Fibroblast of mammary gland (primary cell): ENCODE measurements at places on chromosomes 2 and 18.

DNA sequence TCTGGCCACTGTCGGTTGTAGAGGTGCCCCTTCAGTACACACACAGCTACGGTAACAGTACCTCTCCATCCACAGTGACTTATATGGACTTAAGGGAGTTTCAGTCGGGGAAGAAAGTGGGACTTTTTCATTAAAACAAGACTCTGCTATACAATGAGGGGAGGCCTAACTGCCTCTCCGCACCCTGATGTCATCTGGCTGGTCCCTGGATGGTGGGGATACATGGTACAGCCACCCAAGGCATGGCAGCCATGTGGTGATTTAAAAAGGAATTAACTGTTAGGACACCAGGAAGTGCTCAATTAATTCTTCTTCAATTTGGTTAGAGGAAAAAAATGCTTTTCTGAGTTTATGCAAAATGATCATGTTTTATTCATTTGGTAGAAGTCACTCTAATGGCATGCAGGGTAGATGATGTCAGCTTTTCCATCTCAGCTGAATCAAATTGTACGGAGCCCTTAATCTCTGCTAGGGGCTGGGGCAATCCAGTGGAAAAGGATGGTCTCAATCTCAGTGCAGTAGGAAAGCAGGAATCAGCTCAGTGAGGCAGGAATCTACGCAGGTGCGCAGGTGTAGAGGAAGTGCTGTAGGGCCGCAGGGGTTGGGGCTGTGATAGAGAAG lies 243.9 kb downstream of the PRKCE start:
- DNase-seq, result peak; percentile 75

DNA sequence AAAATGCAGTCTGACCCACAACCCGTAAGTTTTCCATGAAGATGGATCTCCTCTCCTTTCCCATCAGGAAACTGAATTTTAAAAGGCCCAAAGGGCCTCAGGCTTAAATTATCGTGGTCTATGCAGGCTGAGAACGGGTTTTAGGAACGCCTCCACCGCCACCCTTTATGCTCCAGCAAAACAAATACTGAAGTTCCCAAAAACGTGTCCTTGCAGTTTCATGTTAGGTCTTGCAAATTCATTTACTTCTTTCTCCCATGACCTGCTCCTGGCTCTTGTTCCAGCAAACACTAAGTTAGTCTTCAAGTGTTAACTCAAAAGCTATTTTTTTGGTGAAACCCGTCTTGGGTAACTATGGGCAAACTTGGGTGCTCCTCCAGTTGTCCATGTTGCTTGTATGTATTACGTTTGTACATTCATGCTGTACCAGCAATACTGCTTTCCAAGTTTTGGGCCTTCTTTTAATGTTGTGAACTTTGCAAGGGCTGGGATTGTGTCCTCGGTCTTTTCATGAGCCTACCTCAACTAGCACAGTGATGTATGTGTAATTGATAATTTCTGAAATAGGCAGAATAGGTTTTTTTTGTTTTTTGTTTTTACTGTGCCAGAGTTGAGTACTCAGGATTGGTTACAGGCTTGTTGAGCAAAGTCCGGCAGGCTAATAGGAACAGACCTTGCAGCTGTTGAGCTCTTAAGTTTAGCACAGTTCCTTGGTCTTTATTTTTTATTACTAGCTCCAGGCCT lies 1.8 kb upstream of the RNF149 start:
- no peak for DNase-seq

DNA sequence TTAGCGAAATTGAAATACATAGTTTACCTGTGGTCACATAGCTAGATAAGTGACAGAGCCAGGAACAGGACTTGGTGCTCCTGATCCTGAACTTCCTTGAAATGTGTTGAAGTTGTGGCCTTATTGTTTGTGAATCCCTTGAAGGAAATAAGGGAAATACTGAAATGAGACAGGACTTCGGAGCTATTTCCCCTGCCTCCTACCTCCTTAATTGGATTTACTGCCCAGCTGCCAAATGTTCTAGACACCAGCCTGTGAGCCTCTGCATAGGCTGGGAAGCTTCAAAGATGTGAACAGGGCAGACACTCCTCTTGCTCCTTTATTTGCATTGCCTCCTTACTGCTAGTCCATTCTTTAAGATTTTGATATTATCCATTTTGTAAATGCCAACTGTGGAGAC lies 135.2 kb downstream of the PRPF40A start:
- DNase-seq, result no peak

DNA sequence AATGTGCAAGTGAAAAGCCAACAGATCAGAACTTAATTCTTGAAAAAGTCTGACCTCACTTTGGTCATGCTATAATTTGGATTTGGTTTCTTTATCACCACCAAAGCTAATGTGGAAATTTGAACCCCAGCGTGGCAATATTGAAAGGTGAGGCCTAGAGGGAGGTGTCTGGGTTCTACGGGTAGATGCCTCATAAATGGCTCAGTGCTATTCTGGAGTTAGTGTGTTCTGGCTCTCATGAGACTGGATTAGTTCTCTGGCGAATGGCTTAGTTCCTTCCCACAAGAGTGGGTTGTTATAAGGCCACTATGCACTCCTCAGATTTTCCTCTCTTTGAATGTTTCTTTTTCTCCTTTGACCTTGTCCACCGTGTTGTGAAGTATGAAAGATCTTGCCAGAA lies 22.3 kb downstream of the ORC4 start:
- DNase-seq, result no peak

- no peak for DNase-seq
Measured at GRCh38 chr2:10238991-10239485, 63.7 kb upstream of the HPCAL1 start.

- peak; percentile 1 for DNase-seq
Measured at GRCh38 chr18:66872277-66872676, 268.4 kb upstream of the CDH19 start.

DNA sequence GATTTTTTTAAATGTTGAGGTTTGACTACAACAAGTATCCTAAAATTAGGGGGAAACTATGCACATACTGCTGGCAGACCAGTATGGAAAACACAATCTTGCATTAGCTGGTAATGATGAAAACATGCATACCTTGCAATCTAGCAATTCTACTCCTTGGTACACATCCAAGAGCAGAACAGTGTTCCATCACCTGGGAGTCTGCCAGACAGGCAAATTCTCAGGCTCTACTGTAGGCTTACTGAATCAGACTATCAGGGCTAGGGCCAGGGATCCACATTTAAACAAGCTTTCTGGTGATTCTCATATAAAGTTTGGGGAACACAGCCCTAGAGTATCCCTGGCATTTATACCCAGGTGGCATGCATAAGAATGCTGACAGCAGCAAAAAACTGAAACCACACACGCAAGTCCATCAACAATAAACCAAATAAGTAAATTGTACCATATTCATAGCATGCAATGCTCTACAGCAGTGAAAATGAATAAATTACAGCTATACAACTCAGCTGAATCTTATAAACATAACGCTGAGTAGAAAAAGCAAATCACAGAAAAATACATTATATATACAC lies 13.6 kb downstream of the CDH2 start:
- peak; percentile 72 for DNase-seq

GRCh38 chr2:28842042-28842441 lies 28.1 kb downstream of the TRMT61B start:
- DNase-seq, result no peak

- DNase-seq, result no peak
Measured at GRCh38 chr2:160015746-160016145, 46.7 kb downstream of the PLA2R1 start.

DNA sequence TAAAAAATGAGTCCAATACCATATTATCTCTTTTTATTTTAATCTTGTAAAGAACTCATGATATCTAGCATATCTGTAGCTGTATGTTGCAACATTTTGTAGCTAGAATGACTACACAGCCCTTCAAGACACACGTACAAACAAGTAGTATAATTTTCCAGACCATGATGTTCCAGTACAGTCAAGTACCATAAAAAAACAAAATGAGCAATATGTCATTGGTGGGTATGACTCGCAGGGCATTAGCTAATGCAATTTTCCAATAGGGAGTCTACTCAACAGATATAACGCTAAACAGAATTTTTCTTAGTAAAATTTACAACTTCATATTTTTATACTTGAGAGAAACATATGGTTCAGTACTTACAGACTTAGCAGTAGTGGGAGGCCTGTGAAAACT lies 53.6 kb upstream of the UGP2 start:
- DNase-seq, result peak; percentile 96

DNA sequence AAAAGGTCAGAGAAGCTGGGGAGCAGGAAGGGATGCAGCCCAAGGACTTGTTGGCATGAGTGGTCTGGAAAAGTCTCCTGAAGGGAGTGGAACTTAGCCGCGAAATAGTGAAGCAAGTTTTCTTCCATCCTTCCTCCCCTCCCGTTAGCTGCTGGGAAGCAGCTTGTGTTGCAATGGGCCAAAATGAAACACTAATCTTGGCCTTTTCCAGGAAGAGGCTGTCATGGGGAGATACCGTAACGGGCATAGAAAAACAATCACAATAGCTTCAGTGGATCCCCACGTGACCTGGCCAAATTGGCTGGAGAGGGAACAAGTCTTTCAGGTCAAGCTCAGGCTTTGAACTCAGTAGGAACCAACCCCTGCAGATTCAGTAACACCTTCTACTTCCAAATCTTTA lies 49.3 kb downstream of the SEMA4F start:
- DNase-seq, result no peak

DNA sequence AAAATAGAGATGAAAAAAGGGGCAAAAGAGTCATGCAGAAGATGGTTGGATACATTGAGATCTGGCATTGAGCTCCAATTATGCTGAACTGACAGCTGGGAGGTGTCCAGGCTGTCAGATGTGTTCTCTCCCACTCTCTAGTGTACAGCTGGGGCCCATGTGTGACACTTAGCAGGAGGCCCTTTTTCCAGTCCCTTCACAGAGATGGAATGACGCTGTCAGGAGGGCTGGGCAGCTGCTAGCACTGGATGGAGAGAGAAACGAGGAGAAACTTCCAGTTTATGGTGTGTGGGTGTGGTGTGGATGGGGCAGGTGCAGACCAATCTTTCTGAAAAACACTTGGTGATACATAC lies 437.7 kb upstream of the HS6ST1 start:
- DNase-seq, result no peak

DNA sequence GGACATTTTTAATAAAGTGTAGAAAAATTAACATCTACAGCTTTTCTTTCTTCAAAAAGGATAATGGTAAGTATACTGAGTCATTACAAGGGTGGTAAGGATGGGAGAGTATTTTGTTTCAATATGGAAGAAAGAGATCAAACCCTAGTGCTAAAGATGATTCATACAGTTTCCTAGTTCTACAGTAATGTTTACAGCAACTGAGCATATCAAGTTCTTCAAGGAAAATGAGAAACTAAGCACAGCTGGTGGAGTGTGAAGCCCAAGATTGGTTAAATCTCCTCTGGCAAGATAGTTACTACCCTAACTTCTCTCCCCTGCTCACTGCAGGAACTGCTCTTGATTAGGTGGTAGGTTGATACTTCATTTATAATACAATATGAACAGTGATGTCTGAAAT lies 467.5 kb downstream of the XIRP2 start:
- DNase-seq, result peak; percentile 44

DNA sequence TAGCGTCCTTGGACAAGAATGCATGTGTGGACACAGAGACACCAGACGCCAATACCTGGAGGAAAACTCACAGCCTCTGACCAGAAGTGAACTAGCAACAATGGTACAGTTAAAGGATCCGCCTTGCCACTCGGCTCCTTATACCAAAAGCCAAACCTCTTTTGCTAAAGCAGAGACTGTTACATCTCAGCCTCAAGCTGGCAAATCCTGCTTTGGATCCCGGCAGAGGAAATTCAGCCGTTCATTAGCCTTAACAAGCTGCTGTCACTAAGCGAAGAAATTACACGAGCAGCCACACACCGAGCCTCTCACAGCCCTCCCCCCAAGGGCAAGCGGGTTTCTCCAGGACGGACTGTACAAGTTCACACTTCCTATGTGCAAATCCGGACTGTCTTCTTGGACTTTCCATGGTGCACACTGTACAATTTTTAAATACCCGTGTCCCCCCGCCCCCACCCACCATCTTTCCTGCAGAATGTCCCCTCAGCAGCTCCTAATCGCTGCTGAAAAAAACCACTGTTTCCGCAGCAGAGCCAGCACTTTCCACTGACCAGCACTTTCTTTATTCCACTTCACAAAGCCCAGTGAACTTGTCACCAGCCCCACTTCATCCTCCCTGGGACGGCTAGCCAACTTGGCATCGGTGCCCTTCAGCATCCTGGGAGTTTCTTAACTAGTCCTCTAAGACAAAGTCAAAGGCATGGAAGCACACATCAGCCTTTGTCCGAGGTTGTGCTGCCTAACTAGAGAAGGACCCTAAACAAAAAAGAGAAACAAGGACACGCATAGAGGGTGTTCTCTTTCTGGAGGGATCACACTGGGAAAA lies 1.5 kb downstream of the KLF7 start:
- DNase-seq, result no peak

DNA sequence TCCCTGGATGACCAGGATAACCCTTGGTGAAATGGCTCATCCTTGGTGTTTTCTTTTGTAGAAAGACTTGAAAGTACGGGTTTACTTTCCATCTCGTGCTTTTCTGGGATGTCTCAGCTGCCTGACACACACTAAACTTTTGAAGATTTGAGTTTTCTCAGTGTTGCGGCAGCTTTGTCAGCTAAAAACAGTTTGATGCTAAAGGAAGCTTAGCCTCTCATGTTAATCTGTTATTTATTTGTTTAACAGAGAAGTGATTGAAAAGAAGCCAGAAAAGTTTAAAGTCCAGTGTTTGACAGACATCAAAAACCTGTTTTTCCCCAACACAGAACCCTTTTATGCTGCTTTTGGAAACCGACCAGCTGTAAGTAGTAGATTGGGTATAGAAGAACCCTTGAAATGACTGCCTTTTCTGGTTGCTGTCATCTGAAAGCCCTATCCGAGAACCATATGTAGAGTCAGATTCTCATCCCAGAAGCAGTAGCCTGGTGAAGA lies 72.8 kb downstream of the LPIN1 start:
- no peak for DNase-seq

DNA sequence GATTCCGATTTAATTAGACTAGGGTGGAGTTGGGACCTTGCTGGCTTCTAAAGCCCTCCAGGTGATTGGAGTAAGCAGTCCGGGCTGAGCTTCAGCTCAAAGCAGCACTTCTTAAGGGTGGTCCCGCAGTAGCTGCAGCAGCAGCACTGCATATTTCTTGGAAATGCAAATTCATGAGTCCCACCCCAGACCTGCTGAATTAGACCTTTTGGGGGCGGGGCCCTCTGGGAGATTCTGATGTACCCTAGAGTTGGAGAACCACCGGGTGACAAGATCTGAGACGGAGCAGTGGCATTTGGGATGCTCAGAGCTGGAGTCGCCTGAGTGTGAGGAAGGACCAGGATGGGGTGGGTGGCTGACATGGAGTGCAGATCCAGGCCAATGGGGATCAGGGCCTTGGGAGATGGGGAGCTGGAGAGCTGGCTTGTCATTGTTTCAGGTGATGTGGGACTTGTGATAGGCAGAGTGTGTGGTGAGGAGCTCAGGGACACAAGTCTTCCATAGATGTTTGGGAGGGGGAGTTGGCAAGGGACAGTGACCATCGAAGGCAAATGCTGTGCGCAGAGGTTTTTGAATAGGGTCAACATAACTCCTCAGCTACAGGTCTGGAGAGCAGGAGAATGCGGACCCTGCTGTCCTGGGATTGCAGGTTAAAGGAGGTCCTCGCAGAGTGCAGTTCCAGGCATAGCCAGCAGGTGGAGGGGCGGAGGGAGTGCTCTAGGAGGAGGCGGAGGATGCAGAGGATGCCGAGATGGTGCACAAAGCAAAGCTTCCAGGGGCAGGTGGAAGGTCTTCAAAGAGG lies 130.9 kb upstream of the RAB12 start:
- DNase-seq, result peak; percentile 44

- no peak for DNase-seq
Measured at GRCh38 chr2:235709969-235710879, 216.4 kb downstream of the AGAP1 start.
